NCI-H460 (cell line): ENCODE measurements at places on chromosomes 5 and 9.

GRCh38 chr5:168027007-168027406 lies 264.4 kb upstream of the WWC1 start:
- DNase-seq, result no peak

- DNase-seq, result no peak
Observed at GRCh38 chr5:73390972-73391371, 57.6 kb downstream of the FOXD1 start.

DNA sequence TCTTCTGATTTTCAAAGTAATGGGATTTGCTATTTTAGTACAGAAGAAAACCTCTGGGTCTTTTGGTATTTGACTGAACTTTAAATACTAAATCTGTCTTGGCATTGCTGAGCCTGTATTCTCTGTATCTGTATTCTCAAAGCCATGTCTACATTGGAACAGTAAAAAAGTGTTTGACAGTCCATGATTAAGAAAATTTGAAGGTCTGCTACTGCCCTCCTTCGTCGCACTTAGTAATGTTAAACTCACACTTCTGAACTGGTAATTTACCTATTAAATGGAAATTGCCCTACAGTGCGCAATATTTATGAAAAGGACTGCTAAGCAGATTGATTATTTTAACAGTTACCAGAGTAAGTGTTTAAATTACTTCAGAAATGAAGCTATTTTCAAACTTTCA lies 165.7 kb upstream of the SMC2 start:
- no peak for DNase-seq

- DNase-seq, result no peak
Observed at GRCh38 chr5:154593071-154593470, 115.0 kb upstream of the HAND1 start.

DNA sequence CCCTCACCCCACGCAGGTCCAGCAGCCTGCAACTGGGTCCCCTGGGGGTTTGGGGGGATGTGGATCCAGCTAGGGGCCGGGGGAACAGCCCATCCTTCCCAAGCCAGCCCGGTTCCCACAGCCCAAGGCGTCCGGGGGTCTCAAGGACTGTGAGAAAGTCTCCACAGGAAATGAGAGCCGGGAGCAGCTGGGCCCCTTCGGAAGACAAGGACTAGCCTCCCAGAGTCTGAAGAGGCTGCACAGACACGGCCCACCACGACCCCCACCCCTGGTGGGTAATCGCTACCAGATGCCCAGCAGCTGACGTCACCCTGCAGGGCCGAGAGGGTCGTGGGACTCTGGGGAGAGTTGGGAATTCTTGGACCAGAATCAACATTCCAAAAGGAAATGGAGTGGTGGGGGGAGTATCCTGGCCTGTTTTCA lies 10.5 kb downstream of the SH2D3C start:
- no peak for DNase-seq
